ENCODE measurements at places on chromosomes 1 and 21.

- peak; percentile 24 for DNase-seq
Observed at GRCh38 chr1:22738522-22738921, 27.9 kb downstream of the EPHB2 start.

- DNase-seq = no peak
Observed at GRCh38 chr1:53586765-53587164, 127.6 kb downstream of the DMRTB1 start.

- no peak for DNase-seq
Observed at GRCh38 chr1:206506405-206507283, 687 bp upstream of the RASSF5 start.

- DNase-seq = no peak
Observed at GRCh38 chr1:164577291-164577690, 18.3 kb downstream of the PBX1 start.

DNA sequence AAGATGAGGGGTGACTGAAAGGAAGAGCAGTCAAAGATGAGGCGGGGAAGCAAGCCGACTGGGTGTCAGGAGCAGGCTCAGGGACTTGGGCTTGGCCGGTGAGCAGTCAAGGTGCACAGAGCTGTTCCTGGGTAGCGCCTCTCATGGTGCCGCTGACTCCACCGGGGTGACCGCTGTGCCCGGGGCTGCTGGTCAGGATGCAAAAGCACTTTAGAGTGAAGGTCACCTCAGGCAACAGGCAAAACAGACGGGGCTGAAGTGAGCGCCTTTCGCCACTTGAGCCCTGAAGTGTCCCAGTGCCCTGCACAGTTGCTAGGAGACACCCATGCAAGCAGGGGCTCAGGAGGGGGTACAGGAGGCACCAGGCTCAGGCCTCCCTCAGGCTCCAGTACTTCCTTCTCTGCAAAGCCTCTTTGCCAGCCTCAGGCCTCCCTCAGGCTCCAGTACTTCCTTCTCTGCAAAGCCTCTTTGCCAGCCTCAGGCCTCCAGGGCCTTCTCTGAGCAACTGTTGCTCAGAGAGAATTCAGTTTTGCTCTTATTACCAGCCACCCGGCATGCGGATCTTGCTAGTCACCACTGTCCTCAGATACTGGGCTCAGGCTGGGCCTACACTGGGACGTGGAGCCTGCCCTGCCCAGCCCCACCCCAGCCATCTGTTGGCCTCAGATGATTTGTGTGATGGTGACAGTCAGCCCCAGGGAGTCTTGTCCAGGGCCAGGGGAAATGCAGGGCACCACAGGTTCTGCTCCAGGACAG is 99.7 kb upstream of the IRF2BP2 start:
- DNase-seq = no peak

GRCh38 chr1:143691971-143692529 is 279.7 kb downstream of the FAM72C start:
- DNase-seq = no peak

- DNase-seq = peak; percentile 15
Observed at GRCh38 chr1:107264561-107264960, 123.7 kb downstream of the NTNG1 start.

DNA sequence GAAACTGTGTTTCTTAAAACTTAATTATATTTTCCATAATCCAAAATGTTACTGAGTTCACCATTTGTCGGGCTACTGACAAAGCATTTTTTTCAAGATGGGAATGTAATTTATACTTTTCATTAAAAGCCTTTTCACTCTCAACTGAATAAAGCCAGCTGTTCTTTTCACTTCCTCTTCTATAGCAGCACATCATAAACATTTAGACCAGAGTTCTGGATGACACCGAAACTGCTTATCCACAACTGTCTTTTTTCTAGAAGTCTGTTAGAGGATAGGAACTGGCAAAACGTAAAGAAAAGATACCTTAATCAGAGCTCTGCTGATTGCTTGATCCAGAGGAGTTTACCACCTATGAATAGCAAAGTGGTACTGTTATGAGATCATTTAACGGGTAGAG is 594.7 kb downstream of the ADGRL2 start:
- no peak for DNase-seq

DNA sequence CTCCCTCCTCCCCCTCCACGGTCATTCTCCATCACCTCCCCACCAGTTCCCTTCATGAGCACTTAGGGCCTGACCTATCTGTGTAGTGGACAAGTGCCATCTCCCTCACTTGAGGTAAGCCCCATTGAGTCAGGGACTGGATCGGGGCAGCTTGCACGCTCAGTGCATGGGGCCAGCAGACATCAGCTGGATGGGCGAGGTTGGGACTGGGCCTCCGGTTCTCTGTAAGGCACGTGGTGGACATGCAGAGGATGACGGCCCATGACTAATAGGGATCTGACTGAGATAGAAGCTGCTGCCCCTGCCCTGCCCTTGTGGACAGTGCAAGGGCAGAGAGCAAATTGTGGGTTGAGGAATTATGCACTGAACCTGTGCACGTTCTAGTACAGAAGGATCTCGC is 120.4 kb upstream of the C1orf174 start:
- DNase-seq = no peak

DNA sequence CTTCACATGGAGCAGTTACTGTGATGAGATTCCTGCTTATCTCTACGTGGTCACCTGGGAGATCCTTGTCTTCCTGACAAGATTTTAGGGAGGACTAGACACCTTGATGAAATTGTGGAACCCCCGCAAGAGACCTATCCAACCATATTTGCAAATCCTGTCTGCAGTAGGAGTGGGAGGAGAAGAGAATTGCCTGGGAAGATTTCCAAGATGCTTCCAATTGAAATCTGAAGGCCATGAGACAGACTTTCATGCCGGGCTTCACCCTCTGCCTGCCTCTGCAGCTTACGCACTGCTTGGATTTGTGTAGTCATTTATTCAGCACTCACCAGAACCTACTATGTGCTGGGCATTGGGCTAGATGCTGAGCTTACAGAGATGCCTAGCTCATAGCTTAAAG is 106.6 kb downstream of the OMA1 start:
- DNase-seq = no peak

DNA sequence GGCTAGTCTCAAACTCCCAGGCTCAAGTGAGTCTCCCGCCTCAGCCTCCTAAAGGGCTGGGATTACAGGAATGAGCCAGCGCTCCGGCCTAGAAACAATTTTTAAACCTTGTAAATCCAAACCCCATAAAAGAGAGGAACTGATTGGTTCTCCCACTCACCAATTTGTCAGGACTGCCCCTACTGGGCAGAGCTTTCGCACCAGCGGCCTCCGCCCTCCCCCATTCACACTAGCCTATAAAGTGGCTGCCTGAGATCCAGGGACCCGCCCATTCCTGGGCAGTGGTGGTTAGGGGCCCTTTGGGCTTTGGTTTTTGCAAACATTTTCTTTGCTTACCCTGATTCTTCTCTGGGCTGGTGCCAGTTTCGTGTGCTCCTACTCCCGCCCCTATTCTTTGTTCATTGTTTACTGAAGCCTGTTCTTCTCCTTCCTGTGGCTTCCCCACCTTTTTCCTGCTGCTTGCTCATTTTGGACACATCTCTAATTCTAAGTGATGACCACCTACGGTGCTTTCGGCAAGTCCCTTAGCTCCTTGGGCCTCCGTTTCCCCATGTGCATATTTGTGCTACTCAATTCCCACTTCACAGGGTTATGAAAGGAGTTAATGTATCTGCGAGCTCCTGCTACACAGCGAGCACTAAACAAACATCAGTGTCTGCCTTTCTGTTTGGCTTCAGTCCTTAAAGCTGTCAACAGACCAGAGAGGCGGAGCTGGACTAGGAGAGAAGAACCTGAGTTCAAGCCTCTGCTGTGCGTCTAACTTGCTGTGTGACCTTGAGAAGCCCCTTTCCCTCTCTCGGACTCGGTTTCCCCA is 39.8 kb upstream of the CLIC4 start:
- DNase-seq = peak; percentile 97

DNA sequence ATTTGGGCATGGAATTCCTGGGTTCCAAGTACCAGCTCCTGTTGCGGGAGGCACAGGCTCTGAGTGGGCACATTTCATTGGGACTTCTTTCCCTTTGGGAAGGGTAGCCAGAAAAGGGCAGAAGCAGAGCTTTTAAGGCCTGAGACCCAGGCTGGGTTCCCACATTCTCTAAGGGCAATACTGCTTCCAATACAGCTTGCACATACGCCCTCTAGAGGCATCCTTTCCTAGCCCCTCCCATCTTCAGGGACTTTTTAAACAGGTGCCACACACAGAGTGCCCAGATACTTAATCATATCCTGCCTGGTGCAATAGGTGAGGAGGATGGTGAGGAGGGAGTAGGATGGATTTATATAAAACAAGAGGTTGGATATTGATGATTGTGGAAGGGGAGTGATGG is 5.7 kb downstream of the GPR88 start:
- no peak for DNase-seq

DNA sequence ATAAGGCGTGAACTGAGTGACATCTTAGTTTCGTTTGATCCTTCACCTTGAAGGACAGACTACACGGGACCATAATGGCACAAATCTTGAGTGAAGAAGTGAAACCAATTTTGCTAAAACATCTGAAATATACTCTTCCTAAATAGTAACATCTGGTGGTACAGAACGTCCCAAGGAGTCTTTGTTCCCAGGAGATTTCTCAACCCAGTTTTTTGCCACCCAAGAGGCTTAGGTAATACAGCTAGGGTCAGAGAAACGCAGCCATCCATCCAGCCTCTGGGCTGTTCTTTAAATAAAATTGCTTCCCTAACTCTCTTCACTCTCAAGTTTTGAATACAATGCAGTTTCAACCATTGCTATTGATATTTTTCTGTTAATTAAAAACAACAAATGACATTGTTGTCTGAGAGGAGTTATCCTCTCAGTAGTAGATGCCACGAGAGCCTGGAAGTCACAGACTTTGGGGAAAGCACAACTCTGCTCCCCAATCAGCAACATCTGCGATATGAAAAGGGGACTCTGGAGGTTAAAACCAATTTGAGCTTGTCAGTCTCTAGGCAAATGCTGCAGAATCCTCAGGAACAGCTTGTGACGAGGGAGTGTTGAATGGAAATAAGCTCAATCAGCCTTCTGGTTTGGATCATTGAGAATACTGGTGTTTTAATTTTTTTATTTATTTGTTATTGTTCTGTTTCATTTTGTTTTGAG is 394.3 kb upstream of the ADGRL2 start:
- DNase-seq = no peak

DNA sequence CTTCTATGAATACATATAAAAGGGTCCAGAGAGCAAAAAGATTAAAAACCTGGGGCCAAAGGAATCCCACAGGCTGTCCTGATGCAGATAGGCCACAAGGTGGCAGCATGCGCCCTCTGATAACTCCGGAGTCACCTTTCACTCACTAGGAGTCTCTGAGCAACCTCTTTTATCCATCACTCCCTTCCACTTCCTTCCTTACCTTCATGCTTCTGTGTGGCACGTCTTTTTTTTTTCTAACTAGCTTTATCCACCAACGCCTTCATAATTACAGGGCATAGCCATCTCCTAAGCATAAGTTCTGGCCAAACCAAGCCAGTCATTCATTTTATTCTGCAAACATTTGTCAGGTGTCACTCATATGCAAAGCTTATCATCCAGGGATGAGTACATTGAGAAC is 3.9 kb upstream of the PGLYRP4 start:
- peak; percentile 79 for DNase-seq

GRCh38 chr1:77889671-77890070 is 1.2 kb downstream of the NEXN start:
- peak; percentile 9 for DNase-seq

DNA sequence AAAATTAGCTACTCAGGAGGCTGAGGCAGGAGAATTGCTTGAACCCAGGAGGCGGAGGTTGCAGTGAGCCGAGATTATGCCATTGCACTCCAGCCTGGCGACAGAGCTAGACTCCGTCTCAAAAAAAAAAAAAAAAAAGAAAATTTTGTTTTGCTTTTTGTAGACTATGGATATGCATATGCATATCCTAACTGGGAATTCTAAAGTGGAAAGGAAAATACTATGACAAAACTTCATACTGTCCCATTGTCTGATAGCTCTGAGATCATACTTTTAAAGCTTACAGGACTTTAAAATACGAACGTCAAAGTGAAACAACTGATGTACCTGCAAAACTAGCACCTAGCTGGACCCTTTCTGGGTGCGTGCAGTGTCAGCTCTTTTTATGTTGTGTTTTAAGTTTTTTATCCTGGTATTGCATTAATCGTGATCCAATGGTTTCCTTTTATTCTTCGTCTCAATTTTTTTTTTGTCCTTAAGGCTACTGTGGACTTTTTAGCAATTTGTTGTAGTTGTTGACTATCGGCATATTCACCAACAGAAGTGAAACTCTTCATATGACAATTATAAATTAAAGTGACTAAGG is 19.2 kb downstream of the SPRTN start:
- no peak for DNase-seq

DNA sequence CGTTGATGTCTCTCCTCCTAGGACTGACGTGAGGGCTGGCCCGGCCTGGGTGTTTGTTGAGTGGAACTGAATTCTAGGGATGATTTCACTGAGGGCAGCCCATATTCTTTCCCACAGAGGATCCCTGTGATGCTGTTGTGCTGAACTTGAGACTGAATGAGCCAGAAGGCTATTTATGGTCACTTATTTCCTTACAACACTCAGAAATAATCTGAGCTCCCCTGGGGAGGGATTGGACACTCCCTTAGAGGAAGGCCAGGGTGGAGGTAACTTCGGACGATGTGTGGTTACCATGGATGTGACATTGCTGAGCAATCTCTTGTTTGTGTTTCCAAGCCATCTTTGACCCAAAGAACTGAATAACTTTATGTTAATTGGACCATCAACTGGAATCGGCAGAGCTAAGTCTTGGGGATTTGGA is 5.1 kb upstream of the TMCO4 start:
- DNase-seq = no peak

DNA sequence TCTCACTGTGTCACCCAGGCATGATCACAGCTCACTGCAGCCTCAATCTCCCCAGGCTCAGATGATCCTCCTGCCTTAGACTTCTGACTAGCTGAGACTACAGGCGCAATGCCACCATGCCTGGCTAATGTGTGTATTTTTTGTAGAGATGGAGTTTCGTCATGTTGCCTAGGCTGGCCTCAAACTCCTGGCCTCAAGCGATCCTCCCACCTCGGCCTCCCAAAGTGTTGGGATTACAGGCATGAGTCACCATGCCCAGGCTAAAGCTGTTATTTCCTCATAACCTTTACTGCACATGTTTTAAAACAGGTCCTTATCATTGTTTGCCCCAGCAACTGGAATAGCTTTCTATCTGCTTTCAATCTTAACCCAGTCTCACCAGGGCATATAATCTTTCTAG is 2.9 kb downstream of the SARS1 start:
- DNase-seq = no peak

DNA sequence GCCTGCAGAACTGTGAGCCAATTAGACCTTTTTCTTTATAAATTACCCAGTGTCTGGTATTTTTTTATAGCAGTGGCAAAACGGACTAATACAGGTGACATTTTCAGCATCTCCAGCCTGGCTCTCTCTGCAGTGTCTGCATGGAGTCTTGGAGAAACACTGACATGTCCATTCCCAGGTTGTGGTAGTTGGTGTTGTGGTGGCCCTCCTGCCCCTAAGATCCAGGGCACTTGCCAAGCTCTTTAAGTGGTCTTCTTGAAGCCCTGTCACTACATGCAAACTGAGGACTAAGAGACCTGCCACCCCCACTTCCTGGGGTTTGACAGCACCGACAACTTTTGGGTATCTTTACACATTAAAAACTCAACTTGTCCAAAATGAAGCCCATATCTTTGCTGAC is 419.4 kb downstream of the NPHP4 start:
- no peak for DNase-seq

GRCh38 chr1:172448995-172449584 is 5.2 kb upstream of the PIGC start:
- DNase-seq = no peak

GRCh38 chr1:177119311-177119710 is 45.2 kb downstream of the ASTN1 start:
- no peak for DNase-seq

- no peak for DNase-seq
Observed at GRCh38 chr21:40215941-40216340, 348.7 kb downstream of the PCP4 start.

Measured in urothelium cell line (cell line).